Daoy (cell line): ENCODE measurements at places on chromosomes 12 and 14. TPM values are rescaled to one million over a fixed set of nuclear protein-coding genes. Genes with fewer than 3 reads are reported as not detected.

RASSF9 gene
- total RNA-seq, result 0.34 and 0.80 TPM in 2 replicates

HOXC6 gene
- 2.0 and 2.8 TPM in 2 replicates for total RNA-seq

SYCP3 gene
- total RNA-seq, result not detected in 2 replicates

CCDC91 gene
- 40.1 and 40.8 TPM in 2 replicates for total RNA-seq

DPY19L2 gene
- 4.3 and 4.5 TPM in 2 replicates for total RNA-seq

SLC6A12 gene
- total RNA-seq, result 0.57 and 3.4 TPM in 2 replicates

CLEC9A gene
- not detected in 2 replicates for total RNA-seq
